Activated CD8-positive, alpha-beta memory T cell treated with anti-CD3 and anti-CD28 coated beads for 48 hours (primary cell): ENCODE measurements at places on chromosomes 12 and 14.

DNA sequence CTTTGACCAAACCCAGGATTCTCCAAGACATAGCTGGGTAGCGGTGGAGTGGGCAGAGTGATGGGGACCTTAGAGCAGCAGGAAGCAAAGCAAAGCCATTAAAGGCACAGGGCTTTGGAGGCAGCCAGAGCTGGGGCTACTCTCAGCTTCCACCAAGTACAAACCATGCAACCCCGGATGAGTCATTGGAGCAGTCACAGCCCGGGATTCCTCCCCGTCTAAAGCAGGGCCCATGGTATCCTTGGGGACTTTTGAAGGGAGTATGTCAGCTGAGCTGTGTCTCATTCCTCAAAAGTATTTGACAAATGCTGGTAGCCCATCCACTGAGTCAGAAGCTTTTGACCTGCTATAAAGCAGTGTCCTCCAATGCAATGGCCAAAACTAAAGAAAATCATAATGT is 9.7 kb upstream of the IFI27 start:
- no peak for DNase-seq

DNA sequence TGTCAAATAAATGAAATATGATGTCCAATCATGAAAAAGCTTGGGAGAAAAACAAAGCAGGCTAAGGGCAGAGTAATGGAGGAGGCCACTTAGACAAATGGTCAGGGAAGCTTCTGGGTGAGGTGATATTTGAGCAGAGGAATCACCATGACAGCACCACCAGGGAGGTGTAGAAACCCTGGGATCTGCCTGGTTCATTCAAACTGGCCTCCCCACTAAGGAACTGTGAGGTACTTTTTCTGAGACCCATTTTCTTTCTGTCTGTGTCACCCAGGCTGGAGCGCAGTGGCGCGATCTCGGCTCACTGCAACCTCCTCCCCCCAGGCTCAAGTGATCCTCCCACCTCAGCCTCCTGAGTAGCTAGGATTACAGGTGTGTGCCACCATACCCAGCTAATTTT is 7.8 kb upstream of the SSH1 start:
- DNase-seq = no peak

- no peak for DNase-seq
Measured at GRCh38 chr14:94004015-94004414, 6.9 kb downstream of the CCDC197 start.

- no peak for DNase-seq
Measured at GRCh38 chr12:39459027-39459434, 16.1 kb upstream of the KIF21A start.

GRCh38 chr12:30969006-30969405 is 42.5 kb downstream of the TSPAN11 start:
- DNase-seq = no peak

DNA sequence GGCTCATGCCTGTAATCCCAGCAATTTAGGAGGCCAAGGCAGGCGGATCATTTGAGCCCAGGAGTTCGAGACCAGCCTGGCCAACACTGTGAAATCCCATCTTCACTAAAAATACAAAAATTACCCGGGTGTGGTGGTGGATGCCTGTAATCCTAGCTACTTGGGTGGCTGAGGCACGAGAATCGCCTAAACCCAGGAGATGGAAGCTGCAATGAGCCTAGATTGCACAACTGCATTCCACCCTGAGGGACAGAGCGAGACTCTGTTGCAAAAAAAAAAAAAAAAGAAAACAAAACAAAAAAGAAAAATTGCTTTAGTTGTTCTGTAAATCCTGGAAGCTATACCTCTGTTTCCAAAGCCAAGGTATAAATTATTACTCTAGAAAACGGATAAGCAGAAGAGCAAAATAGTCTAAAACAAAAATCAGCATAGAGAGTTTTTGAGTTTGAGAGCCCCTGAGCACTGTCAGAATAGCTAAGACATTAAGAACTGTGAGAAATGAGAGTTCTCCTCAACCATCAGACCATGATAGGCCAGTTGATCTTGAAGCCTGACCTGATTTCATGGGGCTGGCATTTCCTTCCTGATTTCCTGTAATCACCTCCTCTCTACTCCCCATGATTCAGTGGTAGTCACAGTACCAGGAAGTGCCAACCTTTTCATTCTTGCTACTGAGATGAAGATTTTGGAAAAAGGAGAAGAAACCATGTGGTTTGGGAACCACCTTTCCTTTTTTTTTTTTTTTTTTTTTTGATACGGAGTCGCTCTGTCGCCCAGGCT is 31.7 kb downstream of the ATP2A2 start:
- DNase-seq = no peak

DNA sequence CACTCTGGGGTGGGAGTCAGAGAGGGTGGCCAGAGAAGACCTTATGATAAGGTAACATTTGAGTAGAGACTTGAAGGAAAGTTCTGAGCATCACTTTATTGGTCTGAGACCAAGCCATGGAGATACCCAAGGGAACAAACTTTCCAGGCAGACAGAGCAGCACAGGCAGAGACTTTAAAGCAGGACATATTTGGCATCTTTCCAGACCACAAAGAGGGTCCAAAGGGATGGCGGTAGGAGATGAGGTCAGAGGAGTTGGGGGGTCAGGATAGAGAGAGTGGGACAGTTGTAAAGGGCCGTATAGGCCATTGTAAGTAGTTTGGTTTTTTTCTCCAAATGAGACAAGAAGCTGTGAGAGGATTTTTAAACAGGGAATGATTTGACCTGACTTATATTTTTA is 344.4 kb downstream of the SEC23A start:
- no peak for DNase-seq
